Activated CD4-positive, alpha-beta T cell treated with anti-CD3 and anti-CD28 coated beads for 36 hours (primary cell): ENCODE measurements at places on chromosomes 12 and 14. TPM values are rescaled to one million over a fixed set of nuclear protein-coding genes. Genes with fewer than 3 reads are reported as not detected.

- no peak within 1 kb of the TSS for H3K4me3 ChIP-seq
- peaks cover 4% of the 10 kb centered on the region for H3K27me3 ChIP-seq
- no peak for DNase-seq
- no peaks in the 10 kb centered on the region for H3K36me3 ChIP-seq
Measured at GRCh38 chr14:94476023-94476422, at the start of gene SERPINA9. Gene SERPINA9, minus strand, starts transcription at chr14:94476197. Its CDS starts 6,357 bp downstream, at chr14:94469840.

GRCh38 chr14:29191092-29191491, 424.5 kb downstream of the FOXG1 start:
- H3K27ac ChIP-seq, result no peak overlapping the region
- no peaks in the 10 kb centered on the region for H3K27me3 ChIP-seq
- H3K4me3 ChIP-seq, result no peak overlapping the region
- H3K4me1 ChIP-seq, result no peaks in the 10 kb centered on the region
- no peak for DNase-seq

KSR2 gene
- 0.16 TPM for total RNA-seq

COPZ1 gene
- 98.7 TPM for total RNA-seq

DPPA3 gene
- total RNA-seq, result not detected

LBHD2 gene
- not detected for total RNA-seq
